Muscle of leg (tissue), 16 donors: ENCODE measurements at places on chromosomes 7 and 10. TPM values are rescaled to one million over a fixed set of nuclear protein-coding genes. Genes with fewer than 3 reads are reported as not detected.

DNA sequence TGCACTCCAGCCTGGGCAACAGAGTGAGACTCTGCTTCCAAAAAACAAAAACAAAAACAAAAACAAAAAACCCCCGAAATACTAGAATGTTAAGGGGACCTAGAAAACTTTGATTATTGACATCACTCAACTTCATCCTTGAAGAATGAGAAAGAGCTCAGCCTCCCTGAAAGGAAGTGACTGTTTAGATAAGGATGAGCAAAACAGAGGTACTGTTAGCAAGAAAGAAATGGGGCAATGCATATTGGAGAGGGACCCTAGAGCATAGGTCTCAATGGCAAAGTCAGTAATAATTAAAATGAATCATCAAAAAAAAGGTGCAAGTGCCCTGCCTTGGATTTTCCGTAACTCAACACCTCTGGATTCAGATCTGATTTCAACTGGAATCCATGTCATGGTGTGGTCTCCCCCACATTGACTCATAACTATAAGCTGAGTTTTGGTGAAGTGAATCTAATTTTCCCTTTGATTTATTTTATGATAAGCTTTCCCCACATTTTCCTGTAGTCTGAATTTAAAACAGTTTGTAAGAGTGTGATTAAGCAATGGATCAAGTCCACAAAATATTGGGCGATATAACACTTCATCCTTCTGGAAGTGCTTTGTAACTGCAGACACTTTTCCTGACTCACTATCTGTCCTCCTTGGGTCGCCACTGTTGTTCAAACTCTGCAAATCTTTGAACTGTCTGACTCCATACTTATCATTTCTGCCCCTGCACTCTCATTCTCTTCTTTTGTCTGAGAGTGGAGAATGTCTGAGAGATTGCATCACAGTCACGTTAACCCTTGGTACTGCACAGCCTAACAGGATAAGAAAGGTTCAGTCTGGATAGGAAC is 224.8 kb upstream of the LYZL1 start:
- DNase-seq = no peak

GRCh38 chr10:28837613-28838390 is 160.5 kb downstream of the BAMBI start:
- DNase-seq = no peak

Gene TRRAP
- polyA plus RNA-seq = 24.3 TPM

GRCh38 chr7:71290452-71290851 is 158.5 kb downstream of the GALNT17 start:
- peak; percentile 26 for DNase-seq

- DNase-seq = no peak
Measured at GRCh38 chr10:79191951-79192676, 123.3 kb downstream of the ZMIZ1 start.

DNA sequence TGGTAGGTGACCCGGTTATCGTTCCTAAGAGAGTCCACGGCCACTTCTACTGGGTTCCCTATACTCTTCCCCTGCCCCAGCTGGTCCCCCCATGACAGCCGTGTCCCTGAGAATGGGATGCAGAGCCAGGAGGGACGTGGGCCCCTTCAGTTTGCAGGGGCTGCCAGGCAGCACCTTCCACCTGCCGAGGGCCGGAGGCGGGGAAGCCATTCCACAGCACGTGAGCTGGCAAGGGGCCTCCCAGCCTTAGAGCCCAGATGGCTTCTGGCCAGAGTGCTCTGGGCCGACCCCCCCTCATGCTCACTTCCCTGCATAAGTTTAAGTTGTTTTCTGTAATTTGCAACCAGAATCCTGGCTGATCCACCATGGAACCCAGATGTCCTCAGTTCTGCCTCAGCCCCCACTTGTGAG is 39.0 kb downstream of the DIP2C start:
- peak; percentile 51 for DNase-seq

GRCh38 chr7:156493942-156494341 is 146.6 kb upstream of the RNF32 start:
- no peak for DNase-seq

Gene NMT2
- 16.8 TPM for polyA plus RNA-seq

GRCh38 chr10:19728376-19728775 is 87.9 kb upstream of the PLXDC2 start:
- no peak for DNase-seq
